ENCODE measurements at places on chromosomes 1 and 21.

DNA sequence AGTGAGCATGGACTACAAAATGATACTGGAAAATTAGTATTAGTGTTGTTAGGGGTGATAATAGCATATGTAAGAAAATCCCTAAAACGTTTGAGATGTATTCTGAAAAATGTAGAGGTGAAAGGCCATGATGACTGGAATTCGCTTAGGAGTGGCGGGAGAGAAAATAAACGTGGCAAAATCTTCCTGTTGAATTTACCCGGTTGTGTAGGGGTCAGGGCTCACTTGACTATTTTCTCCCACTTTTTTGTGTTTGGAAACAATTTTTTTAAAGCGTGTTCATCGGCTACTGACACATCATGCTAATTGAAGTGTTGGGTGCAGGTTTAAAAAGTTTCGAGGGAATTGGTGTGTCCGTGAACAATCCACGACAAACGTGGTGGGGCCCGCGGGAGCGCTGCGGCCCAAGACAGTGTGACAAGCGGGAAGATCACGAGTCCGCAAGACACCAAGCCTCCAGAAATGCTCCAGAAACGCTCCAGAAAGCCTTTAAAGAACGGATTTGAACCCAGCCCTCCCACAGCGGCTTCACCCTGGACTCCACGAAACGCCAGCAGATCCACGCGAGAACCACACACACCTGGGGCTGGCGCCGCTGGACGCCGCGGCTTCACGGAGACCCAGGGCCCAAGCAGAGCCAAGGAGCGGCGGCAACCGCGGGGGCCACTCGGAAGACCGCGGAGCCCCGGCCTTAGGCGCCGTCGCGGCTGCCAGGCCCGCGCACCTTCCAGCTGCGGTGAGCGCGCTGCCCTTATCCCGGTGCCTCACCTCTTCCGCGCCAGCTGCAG lies 573 bp downstream of the PSMG1 start:
- H3K4me1 ChIP-seq: peaks cover 30% of the 10 kb centered on the region
- peak overlapping the region; percentile 97 for H3K4me3 ChIP-seq
- H3K36me3 ChIP-seq: peaks cover 13% of the 10 kb centered on the region
- no peak for DNase-seq
- peak overlapping the region; percentile 97 for H3K27ac ChIP-seq

DNA sequence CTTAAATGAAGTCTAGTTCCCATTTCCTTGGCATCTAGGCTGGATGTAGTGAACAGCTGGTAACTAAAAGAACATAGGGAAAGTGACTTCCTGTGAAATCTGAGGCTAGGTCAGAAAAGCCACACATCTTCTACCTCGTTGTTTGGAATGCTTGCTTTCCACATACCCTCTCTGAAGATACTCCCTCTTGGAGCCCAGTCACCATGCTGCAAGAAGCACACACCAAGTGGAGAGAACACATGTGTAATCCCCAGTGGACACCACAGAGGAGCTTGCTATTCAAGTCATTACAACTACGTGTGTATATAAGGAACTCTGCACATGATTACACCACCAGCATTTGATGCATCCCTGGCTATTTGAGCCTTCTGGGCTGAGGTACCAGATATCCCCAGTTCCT lies 125.9 kb downstream of the RGS21 start:
- H3K36me3 ChIP-seq: no peaks in the 10 kb centered on the region
- no peak overlapping the region for H3K27ac ChIP-seq

- no peak for DNase-seq
- H3K36me3 ChIP-seq: no peaks in the 10 kb centered on the region
- H3K4me3 ChIP-seq: no peak overlapping the region
- H3K27ac ChIP-seq: no peak overlapping the region
- H3K4me1 ChIP-seq: peaks cover 2% of the 10 kb centered on the region
Observed at GRCh38 chr1:94339206-94339927, 78.8 kb upstream of the ABCD3 start.

DNA sequence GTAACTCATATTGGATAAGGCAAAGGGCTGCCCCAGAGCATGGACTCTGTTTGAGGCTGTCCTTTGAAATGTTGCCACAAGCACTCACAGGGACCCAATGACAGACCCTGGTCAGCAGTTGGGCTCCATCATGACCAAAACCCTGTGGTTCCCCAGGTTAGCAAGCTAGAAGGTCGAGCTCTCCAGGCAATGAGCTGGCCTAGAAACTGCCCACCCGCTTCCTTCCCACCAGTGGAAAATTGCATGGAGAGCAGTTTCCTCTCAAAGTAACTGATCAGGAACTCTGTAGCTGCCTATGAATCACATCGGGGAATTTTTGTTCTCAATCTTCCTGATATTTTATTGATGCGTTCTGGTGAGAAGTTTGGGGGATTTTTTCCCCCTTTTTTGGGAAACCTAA lies 52.8 kb downstream of the FHAD1 start:
- H3K4me3 ChIP-seq: no peak overlapping the region
- peaks cover 5% of the 10 kb centered on the region for H3K4me1 ChIP-seq
- H3K27me3 ChIP-seq: peaks cover 1% of the 10 kb centered on the region
- DNase-seq: no peak
- H3K27ac ChIP-seq: no peak overlapping the region
- H3K36me3 ChIP-seq: no peaks in the 10 kb centered on the region

DNA sequence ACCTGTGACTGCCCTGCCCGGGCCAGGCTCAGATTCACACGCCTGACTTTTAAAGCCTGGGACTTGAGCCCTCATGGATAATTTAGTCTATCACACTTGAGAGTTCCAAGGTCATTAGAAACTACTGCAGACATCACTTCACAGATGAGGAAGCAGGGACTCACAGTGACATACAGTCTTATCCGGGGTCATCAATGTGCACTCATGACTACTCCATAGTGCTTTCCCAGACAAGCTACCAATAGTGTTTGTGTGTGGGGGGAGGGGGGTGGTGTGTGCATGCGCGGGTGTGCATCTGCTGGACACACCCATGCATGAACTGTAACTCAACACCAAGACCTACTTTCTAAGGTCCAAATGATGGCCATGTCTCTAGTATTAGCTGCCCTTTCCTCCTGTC lies 16.1 kb upstream of the SLC5A9 start:
- no peak for DNase-seq
- no peaks in the 10 kb centered on the region for H3K27me3 ChIP-seq
- H3K4me3 ChIP-seq: no peak overlapping the region
- H3K27ac ChIP-seq: no peak overlapping the region
- H3K36me3 ChIP-seq: no peaks in the 10 kb centered on the region

- H3K36me3 ChIP-seq: peaks cover 40% of the 10 kb centered on the region
- peaks cover 58% of the 10 kb centered on the region for H3K4me1 ChIP-seq
- DNase-seq: no peak
- no peaks in the 10 kb centered on the region for H3K27me3 ChIP-seq
Observed at GRCh38 chr21:34082769-34083168, 9.4 kb downstream of the MRPS6 start.

DNA sequence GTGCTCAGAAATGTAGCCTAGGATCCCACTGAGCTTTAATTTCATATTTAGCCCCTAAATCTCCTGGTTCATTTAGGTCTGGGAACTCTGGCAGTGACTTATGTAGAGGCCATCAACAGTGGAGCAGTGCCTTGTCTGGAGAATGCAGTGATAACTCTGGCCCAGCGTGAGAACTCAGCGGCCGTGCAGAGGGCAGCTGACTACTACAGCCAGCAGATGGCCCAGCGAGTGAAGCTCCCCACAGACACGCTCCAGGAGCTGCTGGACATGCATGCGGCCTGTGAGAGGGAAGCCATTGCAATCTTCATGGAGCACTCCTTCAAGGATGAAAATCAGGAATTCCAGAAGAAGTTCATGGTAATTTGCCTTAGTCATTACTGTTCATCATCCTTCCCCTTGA lies 17.8 kb downstream of the GBP6 start:
- DNase-seq: no peak
- no peaks in the 10 kb centered on the region for H3K36me3 ChIP-seq
- H3K27me3 ChIP-seq: peaks cover 8% of the 10 kb centered on the region

GRCh38 chr1:13763991-13764390 lies 64.0 kb downstream of the PRDM2 start:
- H3K4me3 ChIP-seq: no peak overlapping the region
- H3K36me3 ChIP-seq: peaks cover 10% of the 10 kb centered on the region
- H3K27ac ChIP-seq: no peak overlapping the region
- no peak for DNase-seq

DNA sequence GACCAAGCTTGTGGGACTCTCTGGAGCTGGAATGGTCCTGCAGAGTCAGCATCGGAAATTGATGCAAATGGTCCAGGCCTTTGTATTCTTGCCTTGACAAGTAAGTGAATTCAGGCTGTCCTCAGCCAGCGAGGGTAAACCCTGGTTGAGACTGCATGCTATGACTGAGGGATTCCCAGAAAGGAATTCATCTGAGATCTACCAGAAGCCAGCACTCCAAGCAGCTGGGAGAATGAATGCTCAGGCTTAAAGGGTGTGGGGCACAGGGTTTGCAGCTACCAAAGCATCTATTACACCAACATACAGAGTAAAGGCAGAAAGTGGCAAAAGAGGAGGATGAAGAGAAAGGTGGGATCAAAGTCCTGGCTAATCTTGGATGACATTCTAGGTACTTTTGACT lies 257.0 kb upstream of the LYPLAL1 start:
- no peak overlapping the region for H3K27ac ChIP-seq
- no peaks in the 10 kb centered on the region for H3K4me1 ChIP-seq
- H3K27me3 ChIP-seq: no peaks in the 10 kb centered on the region
- H3K36me3 ChIP-seq: no peaks in the 10 kb centered on the region
- DNase-seq: no peak
- no peak overlapping the region for H3K4me3 ChIP-seq
